ENCODE measurements at places on chromosomes 16 and 17. TPM values are rescaled to one million over a fixed set of nuclear protein-coding genes. Genes with fewer than 3 reads are reported as not detected.

Gene KLHL36
- total RNA-seq = 33.8 TPM

Gene MT1A
- total RNA-seq = not detected

Gene FN3K
- total RNA-seq = 8.4 TPM

Gene IL21R
- total RNA-seq = 0.55 TPM

DNA sequence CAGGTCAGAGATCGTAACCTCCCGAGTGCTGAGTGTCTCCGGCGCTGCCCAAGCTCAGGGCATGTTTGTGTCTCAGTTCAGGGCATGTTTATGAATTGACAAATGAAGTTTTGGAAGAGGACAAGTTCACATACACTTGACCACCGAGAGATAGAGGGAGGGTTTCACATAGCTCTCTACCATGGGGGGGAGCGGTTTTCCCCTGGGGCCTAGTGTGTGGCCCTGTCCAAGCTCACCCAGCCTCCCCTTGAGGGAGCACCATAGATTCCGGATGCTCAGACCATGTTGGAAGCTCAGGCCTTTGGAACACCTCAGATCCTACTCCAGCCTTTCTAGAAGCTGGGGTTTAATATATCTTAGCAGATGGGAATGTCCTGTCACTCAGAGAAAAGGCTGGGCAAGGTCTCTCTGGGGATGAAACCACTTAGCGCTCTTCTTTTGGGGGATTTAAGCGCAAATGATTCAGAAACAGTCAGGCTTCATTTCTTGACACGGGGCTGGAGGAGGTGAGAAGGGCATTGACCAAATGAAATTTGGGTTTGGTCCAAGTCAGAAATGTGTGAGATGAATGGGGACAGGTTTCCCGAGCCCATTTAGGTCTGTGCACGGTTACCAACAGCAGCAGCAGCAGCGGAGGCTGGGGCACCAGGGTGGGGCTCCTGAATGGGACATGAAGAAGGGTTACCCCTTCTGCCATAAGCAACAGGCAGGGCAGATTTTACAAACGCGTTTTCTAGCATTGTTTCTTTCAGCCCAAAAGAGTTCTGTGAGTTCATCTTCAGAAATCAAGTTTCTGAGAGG, 96.6 kb downstream of the METRNL start:
- DNase-seq = no peak

GRCh38 chr17:43330876-43331639, 67.7 kb upstream of the ARL4D start:
- DNase-seq = no peak
